Inflammatory macrophage (primary cell): ENCODE measurements at places on chromosomes 5 and 9.

GRCh38 chr5:64532657-64533056 lies 26.8 kb downstream of the RGS7BP start:
- DNase-seq = no peak

- DNase-seq = no peak
These were observed 77.4 kb upstream of the WWC1 start for GRCh38 chr5:168214071-168214470.

- DNase-seq = no peak
These were observed 8.2 kb downstream of the RAPGEF1 start for GRCh38 chr9:131731644-131732043.

DNA sequence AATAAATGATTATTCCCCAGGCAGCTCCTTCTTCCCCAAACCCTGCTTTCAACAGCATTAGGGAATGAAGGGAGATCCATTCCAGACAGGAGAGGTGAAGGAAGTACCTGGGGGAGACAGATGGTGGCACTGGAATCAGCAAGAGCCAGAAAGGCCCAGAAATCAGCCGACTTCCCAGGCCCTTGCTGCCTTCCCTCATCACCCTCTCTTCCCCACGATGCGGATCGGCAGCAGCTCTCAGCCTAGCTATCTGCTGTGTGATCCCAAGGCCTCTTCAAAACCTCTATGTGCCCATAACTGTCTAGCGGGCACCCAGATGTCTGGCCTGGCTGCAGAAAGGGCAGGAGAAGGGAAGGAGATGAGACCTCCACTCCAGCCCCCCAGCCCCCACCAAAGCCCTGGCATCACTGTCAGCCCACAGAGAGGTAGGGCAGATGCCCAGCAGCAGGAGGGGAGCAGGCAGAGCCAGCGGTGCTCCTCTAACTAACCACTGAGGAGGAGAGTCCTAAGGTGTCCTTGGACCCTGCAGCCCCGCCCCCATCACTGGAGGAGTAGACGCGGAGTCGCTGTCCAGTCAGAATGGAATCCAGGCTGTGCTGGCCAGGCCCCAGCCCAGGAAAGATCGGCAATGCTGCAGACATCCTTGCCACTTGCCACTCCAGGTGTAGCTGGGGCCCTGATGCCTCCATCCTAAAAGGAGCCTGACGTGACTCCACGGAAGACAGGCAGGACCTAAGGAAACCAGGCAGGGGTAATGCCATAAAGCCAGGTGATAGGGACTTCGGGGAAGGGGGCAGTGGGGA lies 12.7 kb downstream of the CNTFR start:
- no peak for DNase-seq

GRCh38 chr9:121853617-121854395 lies 202.4 kb downstream of the DAB2IP start:
- no peak for DNase-seq

DNA sequence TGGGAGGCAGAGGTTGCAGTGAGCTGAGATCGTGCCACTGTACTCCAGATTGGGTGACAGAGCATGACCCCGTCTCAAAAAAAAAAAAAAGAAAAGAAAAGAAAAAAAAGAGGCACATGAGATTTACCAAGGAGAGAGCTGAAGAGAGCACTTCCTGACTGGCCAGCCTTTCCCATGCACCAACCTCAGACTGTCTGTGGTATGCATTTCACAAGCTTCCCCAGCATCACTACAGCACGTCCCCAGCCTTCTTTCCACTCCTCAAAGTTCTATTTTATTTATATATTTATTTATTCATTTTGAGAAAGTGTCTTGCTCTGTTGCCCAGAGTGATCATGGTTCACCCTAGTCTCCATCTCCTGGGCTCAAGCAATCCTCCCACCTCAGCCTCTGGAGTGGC lies 13.6 kb upstream of the FUBP3 start:
- DNase-seq = no peak

GRCh38 chr5:167870055-167870454 lies 421.4 kb upstream of the WWC1 start:
- no peak for DNase-seq

DNA sequence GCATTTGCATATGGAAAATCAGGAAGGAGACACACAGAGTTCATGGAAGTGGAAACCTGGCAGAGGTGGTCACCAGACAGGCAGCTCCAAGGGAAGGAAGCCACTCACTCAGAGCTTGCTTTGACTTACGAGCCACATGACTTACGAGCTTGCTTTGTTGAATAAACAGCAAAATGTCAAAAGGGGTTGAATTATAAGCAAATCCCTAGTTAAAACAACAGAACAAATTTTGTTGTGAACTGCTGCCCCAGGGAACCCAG lies 164.3 kb downstream of the SYK start:
- DNase-seq = no peak

- DNase-seq = no peak
These were observed 173.3 kb downstream of the FGF18 start for GRCh38 chr5:171592736-171593135.

GRCh38 chr5:180521101-180521500 lies 26.9 kb downstream of the CNOT6 start:
- no peak for DNase-seq

DNA sequence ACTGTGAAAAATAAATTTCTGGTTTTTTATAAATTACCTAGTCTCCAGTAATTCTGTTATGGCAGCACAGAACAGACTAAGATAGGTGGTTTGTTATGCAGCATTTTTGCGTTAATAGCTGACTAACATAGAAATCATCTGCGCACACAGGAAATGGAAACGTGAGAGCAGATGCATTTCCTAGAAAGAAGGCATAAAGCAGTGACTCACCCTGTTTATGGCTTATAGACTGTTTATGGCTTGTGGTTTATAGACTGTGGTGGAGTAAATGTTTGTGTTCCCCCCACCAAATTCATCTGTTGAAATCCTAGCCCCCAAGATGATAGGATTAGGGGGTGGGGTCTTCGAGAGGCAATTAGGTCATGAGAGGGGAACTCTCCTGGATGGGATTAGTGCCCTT lies 18.3 kb upstream of the OSMR start:
- no peak for DNase-seq

DNA sequence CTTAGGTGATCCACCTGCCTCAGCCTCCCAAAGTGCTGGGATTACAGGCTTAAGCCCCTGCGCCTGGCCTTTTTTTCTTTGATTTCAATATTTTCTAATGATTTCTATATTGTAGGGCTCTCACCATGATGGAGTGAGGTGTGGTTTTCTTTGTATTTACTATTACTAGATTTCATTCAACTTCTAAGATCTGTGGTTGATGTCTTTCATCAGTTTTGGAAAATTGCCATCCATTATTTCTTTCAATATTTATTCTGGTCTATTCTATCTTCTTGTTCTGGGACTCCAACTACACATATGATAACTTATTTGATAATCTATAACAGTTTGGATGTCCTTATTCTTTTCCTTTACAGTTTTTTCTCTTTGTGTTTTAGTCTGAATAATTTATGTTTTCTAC lies 31.9 kb downstream of the FBXO4 start:
- no peak for DNase-seq

- no peak for DNase-seq
These were observed 815.8 kb downstream of the EFNA5 start for GRCh38 chr5:106854922-106855321.

DNA sequence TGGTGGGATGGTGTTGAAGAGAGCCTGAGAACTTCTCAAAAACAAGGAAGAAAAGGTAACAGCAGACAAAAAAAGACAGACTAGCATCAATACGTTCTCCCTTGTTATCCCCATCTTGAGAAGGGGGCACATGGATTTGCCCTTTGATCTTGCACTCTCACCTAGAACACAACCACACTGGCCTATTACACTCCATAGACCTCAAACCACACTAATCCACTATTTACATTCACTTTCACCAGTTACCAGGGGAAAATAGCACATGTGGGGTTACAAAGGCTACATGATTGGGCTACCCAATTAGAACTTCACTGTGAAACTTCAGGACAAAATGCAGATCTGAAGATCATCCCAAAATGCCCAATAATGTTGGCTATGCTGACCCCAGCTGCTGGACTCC lies 72.6 kb upstream of the SELENOP start:
- DNase-seq = no peak

DNA sequence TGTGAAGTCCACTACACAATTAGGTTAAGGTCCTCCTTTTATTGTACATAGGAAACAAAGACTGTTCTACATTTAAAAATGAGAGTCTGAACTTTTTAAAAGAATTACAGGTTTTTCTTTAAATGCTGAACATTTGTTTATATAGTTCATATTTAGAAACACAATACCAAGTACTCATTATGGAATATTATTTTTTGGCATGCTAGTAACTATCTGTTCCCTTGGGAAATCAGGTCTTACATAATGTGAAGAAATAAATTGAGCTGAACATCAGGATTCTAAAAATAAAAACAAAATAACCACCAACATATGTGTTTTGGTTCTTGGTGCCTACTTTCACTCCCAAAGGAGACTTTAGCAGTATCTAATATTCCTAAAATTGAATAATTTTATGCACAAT lies 230.5 kb upstream of the IZUMO3 start:
- DNase-seq = no peak

DNA sequence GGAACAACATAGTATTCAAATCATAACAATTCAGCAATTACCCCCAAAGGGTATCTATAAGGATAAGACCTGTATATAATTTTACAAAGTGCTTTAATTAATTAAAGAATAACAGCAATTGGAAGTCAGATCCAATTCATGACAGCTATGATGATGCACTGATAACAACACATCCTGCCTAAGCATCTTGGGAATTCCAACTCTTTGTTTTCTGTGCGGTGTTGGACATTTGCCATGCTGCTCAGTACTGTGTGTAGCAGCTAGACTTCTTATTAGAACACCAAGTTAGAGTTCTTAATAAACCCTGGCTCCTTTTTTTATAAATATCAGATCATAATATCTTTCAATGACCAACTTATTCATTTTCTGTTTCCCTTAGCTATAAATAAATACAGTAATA lies 209.0 kb downstream of the SEC61B start:
- DNase-seq = no peak

GRCh38 chr5:68460147-68460798 lies 244.7 kb downstream of the PIK3R1 start:
- peak; percentile 79 for DNase-seq
